ENCODE measurements at places on chromosomes 5 and 9.

DNA sequence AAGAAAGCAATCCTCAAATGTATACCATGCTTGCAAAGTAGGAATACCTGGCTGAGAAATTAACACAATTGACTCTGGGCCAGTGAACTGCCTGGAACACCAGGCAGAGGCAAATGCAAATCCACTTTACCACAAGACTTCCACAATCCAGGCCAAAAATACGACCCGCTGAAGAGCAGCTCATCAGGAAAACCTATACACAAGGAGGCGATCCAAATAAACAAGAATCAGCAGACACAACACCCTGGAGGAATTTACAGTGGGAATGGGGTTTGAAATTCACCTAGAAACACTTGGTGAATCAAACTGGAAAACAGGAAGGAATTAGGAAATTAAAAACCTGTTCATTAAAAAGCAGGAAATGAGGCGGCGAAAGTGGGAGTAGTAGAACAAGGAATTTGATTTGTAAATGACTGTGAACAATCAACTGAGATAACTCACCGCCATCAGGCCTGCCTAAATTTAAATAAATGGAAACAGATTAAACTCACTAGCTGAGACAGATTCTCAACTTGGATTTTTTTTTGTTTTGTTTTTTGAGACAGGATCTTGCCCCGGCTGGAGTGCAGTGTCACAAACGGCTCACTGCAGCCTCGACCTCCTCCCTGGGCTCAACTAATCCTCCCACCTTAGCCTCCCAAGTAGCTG lies 15.9 kb downstream of the CMBL start:
- no peak for DNase-seq

DNA sequence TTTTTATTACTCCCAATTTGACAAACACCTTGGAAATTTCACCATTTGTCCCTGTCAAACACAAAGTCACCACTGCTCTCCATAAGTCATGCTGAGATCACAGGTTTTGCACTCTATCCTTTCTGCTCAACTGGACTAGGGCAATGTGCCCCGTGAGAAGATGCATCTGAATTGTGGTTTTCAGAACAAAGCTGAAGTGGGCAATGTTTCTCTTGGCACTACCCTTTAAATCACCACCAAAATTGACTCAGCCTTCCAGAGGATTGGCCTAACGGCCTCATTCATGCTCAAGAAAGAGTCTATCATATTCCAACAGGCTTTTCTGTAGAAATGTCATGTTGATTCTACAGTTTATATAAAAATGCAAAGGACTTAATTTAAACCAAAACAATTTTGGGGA lies 81.0 kb upstream of the TRIO start:
- no peak for DNase-seq

DNA sequence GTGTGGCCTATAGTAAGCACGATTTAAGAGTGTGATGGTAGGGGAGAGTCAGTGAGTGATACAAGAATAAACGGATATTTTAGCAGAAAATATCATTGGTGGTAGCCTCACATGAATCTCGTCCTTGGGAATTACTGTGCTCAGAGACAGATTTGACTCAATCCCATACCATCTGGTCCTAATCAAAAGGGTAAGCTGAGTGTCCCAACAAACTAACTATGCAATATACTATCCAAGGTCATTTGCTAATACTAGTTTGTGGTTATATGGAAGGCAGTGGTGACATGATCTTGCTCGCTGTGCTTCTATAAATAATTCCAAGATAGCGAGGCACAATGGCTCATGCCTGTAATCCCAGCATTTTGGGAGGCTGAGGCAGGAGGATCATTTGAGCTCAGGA lies 103.2 kb downstream of the TRPM6 start:
- no peak for DNase-seq

DNA sequence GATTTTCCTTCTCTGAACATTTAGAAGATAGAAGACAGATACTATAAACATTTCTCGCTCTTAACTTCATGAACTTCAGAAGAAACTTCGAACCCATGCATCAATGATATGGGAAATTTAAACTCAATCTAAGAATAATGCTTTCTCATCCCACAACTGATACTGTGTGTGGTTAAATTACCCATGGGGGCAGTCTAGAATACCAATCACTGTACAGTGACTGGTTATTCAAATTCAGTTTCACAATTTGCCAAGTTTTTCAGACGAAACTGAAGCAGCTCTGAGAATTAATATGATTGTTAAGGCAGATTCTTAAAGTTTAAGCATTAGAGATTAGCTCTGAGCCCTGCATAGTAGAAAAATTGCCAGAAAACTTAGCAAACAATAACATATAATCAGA lies 431.0 kb downstream of the SH3GL2 start:
- DNase-seq: no peak
